ENCODE measurements at places on chromosomes 3 and 15.

GRCh38 chr3:194489736-194490612, 3.2 kb upstream of the ATP13A3 start:
- no peak for DNase-seq

GRCh38 chr15:74203914-74204431, 1.4 kb upstream of the STRA6 start:
- DNase-seq = peak; percentile 37

DNA sequence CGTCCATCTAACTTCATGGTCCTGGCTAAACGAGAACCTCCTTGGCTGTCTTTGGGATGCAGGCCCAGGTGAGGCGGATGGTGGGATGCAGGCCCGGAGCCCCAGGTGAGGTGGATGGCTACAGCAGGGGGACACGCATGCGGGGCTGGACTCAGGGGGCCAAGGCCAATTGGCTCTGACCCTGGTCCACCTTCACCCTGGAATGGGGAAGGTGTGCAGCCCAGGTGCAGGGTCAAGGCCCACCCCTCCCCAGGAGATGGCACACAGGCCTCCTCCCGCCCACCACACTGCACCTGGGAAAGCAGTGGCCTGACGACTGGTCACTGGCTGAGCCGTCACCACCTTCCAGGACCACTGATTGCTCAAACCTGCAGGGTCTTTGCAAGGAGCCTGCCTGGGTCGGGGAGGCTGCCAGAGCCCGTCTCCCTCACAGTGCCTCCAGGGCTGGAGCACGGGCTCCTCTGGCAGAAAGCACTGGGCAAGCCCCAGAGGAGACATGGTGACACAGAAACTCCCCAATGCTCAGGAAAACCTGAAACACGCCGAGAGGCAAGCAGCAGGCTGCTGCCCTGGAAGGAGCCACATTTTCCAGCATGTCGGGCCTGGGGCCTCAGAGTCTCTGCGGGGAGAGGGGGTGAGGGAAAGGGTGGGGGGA, 159.6 kb downstream of the LRRK1 start:
- DNase-seq = no peak

DNA sequence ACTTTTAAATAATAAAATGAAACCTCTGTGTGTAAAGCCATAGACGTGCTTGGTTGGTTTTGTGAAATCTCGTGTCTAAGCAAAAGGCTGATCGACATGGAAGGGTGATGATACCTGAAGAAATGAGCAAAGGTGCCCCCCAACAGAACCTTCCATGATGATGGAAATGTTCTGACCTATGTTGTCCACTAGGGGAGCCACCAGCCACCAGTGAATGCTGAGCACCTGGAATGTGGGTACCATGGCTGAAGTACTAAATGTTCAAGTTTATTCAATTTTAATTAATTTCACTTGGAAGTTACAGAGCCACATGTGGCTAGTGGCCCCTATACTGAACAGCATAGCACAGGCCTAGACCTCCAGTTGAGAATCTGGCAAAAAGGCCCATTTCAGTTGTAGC, 158.8 kb downstream of the POLR2M start:
- no peak for DNase-seq

- DNase-seq = no peak
These were observed 7.1 kb downstream of the CCR4 start for GRCh38 chr3:32958509-32958908.

GRCh38 chr3:39226106-39226741, 33.8 kb upstream of the XIRP1 start:
- DNase-seq = no peak

DNA sequence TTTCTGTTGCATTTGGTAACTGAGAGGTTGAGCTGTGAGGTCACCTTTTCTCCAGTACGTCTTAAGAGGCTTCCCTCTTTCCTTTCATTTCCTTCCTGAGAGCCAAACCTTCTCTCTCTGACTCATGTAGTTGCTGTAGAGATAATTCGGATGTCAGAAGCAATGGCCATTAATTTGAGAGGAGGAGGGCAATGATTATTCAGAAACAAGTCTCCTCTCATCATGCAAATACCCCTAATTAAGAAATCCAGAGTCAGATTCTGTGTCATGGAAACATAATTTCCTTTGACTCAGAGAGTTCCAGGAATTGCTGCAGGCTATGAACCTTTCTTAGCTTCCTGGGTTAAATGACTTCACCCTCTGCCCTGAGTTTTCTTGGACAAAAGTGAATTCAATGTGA, 59.0 kb upstream of the GSK3B start:
- DNase-seq = no peak

- DNase-seq = no peak
These were observed 175.8 kb upstream of the RARB start for GRCh38 chr3:25252291-25252690.
